Pulmonary artery endothelial cell (primary cell): ENCODE measurements at places on chromosomes 3 and 15.
A peak's percentile ranks its signal among the peaks of the same experiment; 100 is the strongest.

DNA sequence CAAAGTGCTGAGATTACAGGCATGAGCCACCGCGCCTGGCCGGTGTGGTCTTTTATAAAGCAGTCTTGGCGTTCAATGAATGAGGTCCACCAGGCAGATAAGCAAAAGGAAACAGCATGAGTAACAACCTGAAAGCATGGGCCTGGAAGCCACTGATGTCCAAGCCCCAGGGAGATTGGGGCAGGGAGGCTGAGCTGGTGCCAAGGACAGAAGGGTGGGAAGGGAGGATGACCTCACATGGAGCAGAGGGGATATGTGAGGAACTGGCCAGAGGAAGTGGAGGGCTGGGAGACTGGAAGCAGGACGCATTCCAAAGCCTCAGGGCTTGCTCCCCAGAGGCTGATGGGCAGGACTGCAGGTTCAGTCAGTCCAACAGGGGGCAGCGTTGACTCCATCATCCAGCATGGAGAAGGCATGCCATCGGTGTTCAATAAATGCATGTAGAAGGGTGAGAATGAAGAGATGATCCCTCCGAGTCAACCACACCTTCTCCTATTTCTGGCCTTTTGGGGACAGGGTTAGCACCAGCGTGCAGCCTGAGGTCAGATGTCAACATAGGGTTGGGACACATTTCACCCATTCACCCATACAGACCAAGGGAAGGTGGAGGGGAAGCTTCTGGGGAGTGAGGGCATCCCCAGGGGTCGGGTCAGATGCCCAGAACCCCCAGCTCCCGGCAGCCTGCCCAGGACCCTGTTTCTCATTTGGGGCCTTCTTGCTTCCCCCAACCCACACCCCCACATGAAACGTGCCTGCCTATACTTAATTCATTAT, 14.8 kb downstream of the MYL3 start:
- peak; percentile 92 for DNase-seq

- DNase-seq: no peak
Observed at GRCh38 chr3:43858294-43858701, 167.6 kb downstream of the ABHD5 start.

DNA sequence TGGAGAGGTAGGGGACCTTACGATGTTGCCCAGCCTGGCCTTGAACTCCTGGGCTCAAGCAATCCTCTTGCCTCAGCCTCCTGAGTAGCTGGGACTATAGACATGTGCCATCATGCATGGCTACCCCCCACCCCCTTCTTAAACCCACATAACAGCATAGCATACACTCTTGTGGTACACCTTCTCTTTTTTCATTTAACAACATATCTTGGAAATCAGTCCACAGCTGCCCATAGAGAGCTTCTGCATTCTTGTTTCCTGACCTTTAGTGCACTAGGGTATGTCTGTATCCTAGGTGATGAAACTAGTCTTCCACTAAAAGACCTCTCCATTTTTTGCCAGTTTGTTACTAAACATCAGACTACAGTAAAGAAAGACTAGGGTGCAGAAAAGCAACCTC, 33.0 kb downstream of the SLC28A1 start:
- DNase-seq: no peak

- no peak for DNase-seq
Observed at GRCh38 chr3:105473521-105474223, 107.0 kb downstream of the ALCAM start.

DNA sequence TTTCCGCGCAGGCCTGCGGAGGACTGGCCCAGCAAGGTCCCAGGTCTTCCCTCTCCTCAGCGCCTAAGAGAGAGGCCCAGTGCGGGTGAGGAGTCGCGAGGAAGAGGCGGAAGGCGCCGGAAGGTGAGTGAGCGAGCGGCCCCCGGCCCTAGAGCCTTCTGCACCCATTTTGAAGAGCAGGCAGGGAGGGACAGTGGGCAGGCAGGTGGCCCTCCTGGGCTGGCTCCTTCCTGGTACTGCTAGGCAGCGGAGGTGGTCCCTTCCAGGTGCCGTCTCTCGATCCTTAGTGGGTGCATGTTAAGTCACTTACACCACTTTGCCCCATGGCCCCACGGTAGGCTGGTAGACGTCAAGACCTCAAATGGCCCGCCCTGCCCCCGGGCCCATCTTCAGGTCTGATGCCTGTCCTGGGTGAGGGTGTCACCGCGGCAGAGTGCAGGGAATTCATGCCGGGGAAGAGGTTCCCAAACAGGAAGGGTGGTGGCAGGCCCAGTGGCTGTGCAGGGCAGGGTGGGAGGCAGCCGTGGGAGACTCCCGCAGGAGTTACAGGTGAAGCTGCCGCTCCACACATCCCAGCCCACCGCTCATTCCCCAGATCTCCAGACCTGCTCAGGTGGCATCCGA, 14.4 kb downstream of the PAK6 start:
- DNase-seq: no peak

GRCh38 chr3:108296239-108296638, at the start of gene HHLA2:
HHLA2 (plus strand) TSS chr3:108296548; CDS start chr3:108351814, 55,266 bp downstream.
- DNase-seq: no peak

- no peak for DNase-seq
Observed at GRCh38 chr15:67114846-67115585, 49.6 kb downstream of the SMAD3 start.

DNA sequence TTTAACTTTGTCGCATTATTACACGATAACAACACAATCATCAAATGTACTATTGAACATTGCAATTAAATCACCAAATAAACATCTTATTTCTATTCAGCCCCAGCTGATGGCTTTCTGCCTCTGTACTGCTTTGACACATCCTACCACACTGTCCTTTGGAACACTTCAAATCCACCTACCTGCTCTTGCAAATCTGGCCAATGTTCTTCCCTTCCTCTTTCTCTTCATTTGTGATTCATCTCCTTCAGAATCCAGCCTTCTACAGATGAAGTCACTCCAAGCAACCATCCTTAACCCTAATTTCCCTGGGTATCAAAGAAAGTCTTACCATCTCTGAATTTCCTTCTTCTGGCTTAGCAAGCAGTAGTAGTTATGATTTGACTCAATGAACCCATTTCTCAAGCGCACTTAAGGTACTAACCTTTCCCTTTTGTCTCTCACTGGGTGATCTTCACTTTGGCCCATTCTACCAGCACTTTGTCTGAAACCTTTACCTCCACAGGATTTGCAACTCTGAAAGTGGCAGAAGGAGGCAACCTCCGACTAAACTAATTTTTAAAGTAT, 502.9 kb downstream of the FOXP1 start:
- DNase-seq: no peak

- DNase-seq: no peak
Observed at GRCh38 chr3:40226636-40227035, 82.9 kb upstream of the EIF1B start.
